ENCODE measurements at places on chromosomes 11 and 22.

DNA sequence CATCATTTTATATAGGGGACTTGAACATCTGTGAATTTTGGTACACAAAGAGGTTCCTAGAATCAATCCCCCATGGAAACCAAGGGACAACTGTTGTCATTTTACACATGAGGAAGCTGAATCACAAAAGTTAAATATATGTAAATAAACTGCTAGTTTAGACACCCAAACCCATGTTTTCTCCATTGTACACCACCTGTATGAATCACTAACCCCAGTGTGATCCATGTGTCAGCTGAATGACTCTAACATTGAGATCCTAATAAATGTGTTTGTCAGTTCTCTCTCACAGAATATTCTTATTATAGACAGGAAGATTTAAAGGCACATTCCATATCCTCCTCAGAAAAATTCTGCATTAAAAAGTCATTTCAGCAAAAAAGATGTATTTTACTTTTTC, 83.3 kb downstream of the ATG16L2 start:
- H3K4me3 ChIP-seq, result no peak overlapping the region
- no peak overlapping the region for H3K27ac ChIP-seq
- H3K27me3 ChIP-seq, result no peaks in the 10 kb centered on the region
- H3K4me1 ChIP-seq, result no peaks in the 10 kb centered on the region
- DNase-seq, result no peak

- H3K27me3 ChIP-seq, result peaks cover 41% of the 10 kb centered on the region
- no peaks in the 10 kb centered on the region for H3K36me3 ChIP-seq
- H3K4me3 ChIP-seq, result peak overlapping the region; percentile 8
- H3K4me1 ChIP-seq, result peaks cover 19% of the 10 kb centered on the region
- H3K27ac ChIP-seq, result peak overlapping the region; percentile 7
Observed at GRCh38 chr22:17767233-17768065, 6.8 kb downstream of the BID start.

- H3K36me3 ChIP-seq, result no peaks in the 10 kb centered on the region
- H3K27ac ChIP-seq, result no peak overlapping the region
- DNase-seq, result no peak
Observed at GRCh38 chr22:36726007-36726380, 22.4 kb upstream of the CACNG2 start.

GRCh38 chr22:27820896-27821866, 19.6 kb upstream of the MN1 start:
- DNase-seq, result no peak
- H3K4me3 ChIP-seq, result no peak overlapping the region
- H3K27ac ChIP-seq, result no peak overlapping the region
- H3K4me1 ChIP-seq, result no peaks in the 10 kb centered on the region
- no peaks in the 10 kb centered on the region for H3K36me3 ChIP-seq

GRCh38 chr11:10095412-10096208, 198.4 kb downstream of the SBF2 start:
- H3K4me1 ChIP-seq, result peaks cover 17% of the 10 kb centered on the region
- H3K27ac ChIP-seq, result no peak overlapping the region
- H3K4me3 ChIP-seq, result no peak overlapping the region
- DNase-seq, result no peak
- peaks cover 11% of the 10 kb centered on the region for H3K36me3 ChIP-seq

- no peak overlapping the region for H3K4me3 ChIP-seq
- no peak for DNase-seq
- no peaks in the 10 kb centered on the region for H3K36me3 ChIP-seq
- H3K4me1 ChIP-seq, result peaks cover 2% of the 10 kb centered on the region
- H3K27me3 ChIP-seq, result no peaks in the 10 kb centered on the region
- H3K27ac ChIP-seq, result no peak overlapping the region
Observed at GRCh38 chr11:20109731-20110445, 50.4 kb downstream of the DBX1 start.

GRCh38 chr11:131909426-131910177, 539.2 kb downstream of the NTM start:
- H3K27ac ChIP-seq, result no peak overlapping the region
- H3K4me3 ChIP-seq, result no peak overlapping the region
- no peaks in the 10 kb centered on the region for H3K36me3 ChIP-seq
- no peaks in the 10 kb centered on the region for H3K4me1 ChIP-seq

DNA sequence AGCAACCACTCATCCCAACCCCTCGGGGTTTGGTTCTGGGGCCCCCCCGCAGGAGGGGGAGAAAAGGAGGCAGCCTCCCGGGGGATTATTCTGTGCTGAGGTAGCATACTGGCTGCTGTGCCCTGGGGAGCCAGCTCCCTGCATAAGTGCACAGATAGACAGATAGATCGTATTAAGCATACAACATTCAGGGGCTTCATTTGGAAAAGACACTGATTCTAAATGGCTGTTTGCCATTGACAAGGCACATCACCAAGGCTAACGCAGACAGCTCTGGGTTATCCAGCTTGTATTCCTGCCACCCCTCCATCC, 547.9 kb downstream of the BUD13 start:
- H3K27ac ChIP-seq, result no peak overlapping the region
- H3K4me3 ChIP-seq, result no peak overlapping the region
- no peaks in the 10 kb centered on the region for H3K27me3 ChIP-seq
- no peaks in the 10 kb centered on the region for H3K4me1 ChIP-seq
- no peak for DNase-seq

GRCh38 chr22:48708558-48709245, 1119.0 kb downstream of the BRD1 start:
- H3K27me3 ChIP-seq, result no peaks in the 10 kb centered on the region
- no peaks in the 10 kb centered on the region for H3K36me3 ChIP-seq
- no peaks in the 10 kb centered on the region for H3K4me1 ChIP-seq
- no peak overlapping the region for H3K4me3 ChIP-seq
- H3K27ac ChIP-seq, result no peak overlapping the region

DNA sequence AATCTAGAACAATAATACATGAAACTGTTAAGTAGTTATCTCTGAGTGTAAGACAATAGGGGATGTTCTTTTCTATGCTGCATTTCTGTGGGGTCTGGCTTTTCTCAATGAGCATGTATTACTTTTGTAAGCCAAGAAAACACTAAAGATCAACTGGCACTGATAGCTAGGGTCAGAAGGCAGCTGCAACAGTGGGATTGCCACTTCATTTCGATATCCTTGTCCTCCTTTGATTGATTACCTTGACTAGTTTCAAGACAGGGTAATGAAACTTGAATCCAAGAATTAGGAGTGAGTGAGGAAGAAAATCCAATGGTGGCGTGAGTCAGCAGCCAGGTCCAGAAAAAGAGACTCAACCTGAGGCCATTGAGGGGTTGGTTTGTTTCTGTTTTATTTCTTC, 46.5 kb downstream of the FEZ1 start:
- no peak overlapping the region for H3K4me3 ChIP-seq
- peaks cover 4% of the 10 kb centered on the region for H3K4me1 ChIP-seq
- DNase-seq, result no peak

DNA sequence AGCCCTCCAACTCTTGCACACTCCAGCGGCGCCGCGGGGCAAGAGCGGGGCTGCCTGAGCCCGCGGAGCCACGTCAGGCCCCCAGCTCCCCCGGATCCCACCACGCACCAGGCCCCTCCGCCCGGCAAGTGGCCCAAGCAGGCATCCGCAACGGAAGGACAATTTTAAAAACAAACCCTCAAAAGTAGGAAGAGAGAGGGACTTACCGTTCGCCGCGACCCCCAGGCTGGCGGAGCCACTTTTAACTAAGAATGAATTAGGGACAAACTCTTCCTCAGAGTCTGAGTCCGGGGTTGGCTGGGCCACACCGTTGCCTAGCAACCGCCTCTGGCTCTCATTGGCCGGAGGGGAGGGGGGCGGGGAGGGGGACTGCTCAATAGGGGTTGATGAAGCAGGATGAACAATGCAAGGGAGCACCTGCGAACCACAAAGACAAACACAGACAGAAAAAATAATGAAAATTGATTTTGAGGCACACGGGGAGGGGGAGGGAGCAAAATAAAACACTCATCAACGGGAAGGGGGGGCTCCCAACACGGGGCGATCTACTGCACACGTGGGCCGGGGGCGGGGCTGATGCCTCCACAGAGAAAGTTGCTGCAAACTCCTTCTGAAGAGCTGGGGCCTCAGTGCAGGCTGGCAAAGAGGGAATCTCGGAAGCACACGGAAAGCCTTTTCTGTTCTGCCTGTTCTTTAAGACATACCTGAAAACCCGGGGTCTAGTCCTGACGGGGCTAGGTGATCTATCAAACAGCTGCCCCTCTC, 387.5 kb upstream of the NARS2 start:
- DNase-seq, result no peak
- H3K4me3 ChIP-seq, result no peak overlapping the region
- no peaks in the 10 kb centered on the region for H3K36me3 ChIP-seq
- H3K4me1 ChIP-seq, result no peaks in the 10 kb centered on the region

DNA sequence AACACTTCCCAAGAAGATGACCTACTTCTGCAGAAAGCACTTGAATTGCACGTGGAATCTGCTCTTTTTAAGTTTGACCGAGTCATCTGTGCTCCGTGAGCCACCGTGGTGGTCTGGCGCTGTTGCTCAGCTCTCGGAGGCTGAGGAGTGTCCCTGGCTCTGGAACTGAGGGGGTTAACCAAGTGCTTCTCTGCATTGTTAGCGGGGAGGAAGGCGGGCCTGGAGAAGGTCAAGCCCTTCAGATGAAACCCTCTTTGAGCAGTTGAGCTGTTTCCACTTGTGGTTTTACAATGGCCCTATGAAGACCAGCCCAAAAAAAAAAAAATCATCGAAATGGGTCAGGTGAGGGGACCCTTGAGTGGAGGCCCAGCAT, 286.4 kb downstream of the NTM start:
- H3K4me1 ChIP-seq, result no peaks in the 10 kb centered on the region
- H3K27me3 ChIP-seq, result no peaks in the 10 kb centered on the region
- DNase-seq, result no peak
- H3K27ac ChIP-seq, result no peak overlapping the region
- no peaks in the 10 kb centered on the region for H3K36me3 ChIP-seq

- no peaks in the 10 kb centered on the region for H3K36me3 ChIP-seq
- peaks cover 16% of the 10 kb centered on the region for H3K27me3 ChIP-seq
- H3K4me3 ChIP-seq, result no peak overlapping the region
Observed at GRCh38 chr22:32634421-32634981, 159.9 kb downstream of the FBXO7 start.

DNA sequence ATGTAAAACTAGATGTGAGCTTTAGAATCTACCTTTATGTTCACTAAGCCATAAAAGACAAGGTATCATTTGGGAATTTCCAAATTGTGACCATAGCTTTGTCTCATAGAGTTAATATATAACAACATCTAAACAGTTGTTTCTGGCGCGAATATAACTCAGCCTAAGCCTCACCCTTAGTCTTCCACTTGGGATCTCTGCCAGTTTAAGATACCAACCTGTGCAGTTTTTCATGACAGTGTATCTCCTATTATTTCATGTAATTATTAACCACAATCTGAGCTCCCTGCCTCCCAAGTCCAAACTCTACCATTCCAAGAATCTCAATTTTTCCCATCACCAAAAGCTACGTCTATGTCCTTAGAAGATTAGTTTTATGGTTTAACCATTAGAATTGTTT, 572.5 kb upstream of the ISX start:
- H3K27me3 ChIP-seq, result no peaks in the 10 kb centered on the region
- H3K4me1 ChIP-seq, result no peaks in the 10 kb centered on the region
- no peak overlapping the region for H3K4me3 ChIP-seq
- H3K27ac ChIP-seq, result no peak overlapping the region
- H3K36me3 ChIP-seq, result no peaks in the 10 kb centered on the region
- DNase-seq, result no peak

- no peak overlapping the region for H3K4me3 ChIP-seq
- H3K4me1 ChIP-seq, result no peaks in the 10 kb centered on the region
- no peaks in the 10 kb centered on the region for H3K36me3 ChIP-seq
- DNase-seq, result no peak
Observed at GRCh38 chr11:19800714-19801519, 88.3 kb downstream of the NAV2 start.

GRCh38 chr11:63845303-63845702, 6.4 kb downstream of the MARK2 start:
- H3K27ac ChIP-seq, result no peak overlapping the region
- no peaks in the 10 kb centered on the region for H3K27me3 ChIP-seq
- no peak for DNase-seq

DNA sequence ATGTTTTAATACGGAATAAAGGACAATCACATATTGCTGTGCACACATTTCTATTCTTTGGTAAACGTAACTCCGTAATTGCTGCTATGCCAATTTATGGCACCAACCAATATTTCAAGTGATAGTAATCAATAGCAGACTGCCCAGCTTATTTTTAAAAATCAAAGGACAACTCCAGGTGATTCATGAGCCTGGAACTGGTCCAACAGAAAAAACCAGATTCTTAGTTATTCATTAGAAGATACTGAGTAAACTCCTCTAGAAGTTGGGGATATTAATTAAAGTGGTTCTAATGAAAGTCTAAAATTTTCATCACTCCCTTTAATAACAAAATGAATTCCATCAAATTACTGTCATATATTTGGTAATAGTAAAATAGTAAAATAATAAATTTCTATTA, 9.4 kb upstream of the OR52H1 start:
- H3K4me3 ChIP-seq, result no peak overlapping the region
- peaks cover 11% of the 10 kb centered on the region for H3K27me3 ChIP-seq
- no peak overlapping the region for H3K27ac ChIP-seq
- DNase-seq, result no peak
- no peaks in the 10 kb centered on the region for H3K4me1 ChIP-seq

- peaks cover 30% of the 10 kb centered on the region for H3K4me1 ChIP-seq
- DNase-seq, result no peak
- H3K27ac ChIP-seq, result peak overlapping the region; percentile 72
Observed at GRCh38 chr11:3022300-3022967, 30.3 kb upstream of the NAP1L4 start.

- peak overlapping the region; percentile 18 for H3K27ac ChIP-seq
- H3K27me3 ChIP-seq, result peaks cover 2% of the 10 kb centered on the region
- H3K36me3 ChIP-seq, result peaks cover 25% of the 10 kb centered on the region
- no peak for DNase-seq
- peaks cover 31% of the 10 kb centered on the region for H3K4me1 ChIP-seq
- H3K4me3 ChIP-seq, result peak overlapping the region; percentile 89
Observed at GRCh38 chr11:33040862-33041453, 1.6 kb downstream of the TCP11L1 start.

GRCh38 chr11:4071325-4071724, 23.3 kb upstream of the RRM1 start:
- DNase-seq, result no peak
- no peak overlapping the region for H3K4me3 ChIP-seq
- H3K27me3 ChIP-seq, result no peaks in the 10 kb centered on the region
- H3K4me1 ChIP-seq, result peaks cover 39% of the 10 kb centered on the region
- H3K36me3 ChIP-seq, result peaks cover 38% of the 10 kb centered on the region

- H3K36me3 ChIP-seq, result no peaks in the 10 kb centered on the region
- no peaks in the 10 kb centered on the region for H3K4me1 ChIP-seq
- DNase-seq, result no peak
- no peak overlapping the region for H3K4me3 ChIP-seq
- H3K27ac ChIP-seq, result no peak overlapping the region
Observed at GRCh38 chr11:26901162-26901561, 92.8 kb upstream of the FIBIN start.

GRCh38 chr11:30825723-30826122, 239.6 kb upstream of the MPPED2 start:
- H3K4me1 ChIP-seq, result no peaks in the 10 kb centered on the region
- no peaks in the 10 kb centered on the region for H3K27me3 ChIP-seq
- no peak for DNase-seq
- H3K4me3 ChIP-seq, result no peak overlapping the region
- no peaks in the 10 kb centered on the region for H3K36me3 ChIP-seq
- no peak overlapping the region for H3K27ac ChIP-seq

GRCh38 chr22:41831828-41832552, 915 bp upstream of the SREBF2 start:
- H3K27me3 ChIP-seq, result no peaks in the 10 kb centered on the region
- peak overlapping the region; percentile 92 for H3K4me3 ChIP-seq
- peaks cover 55% of the 10 kb centered on the region for H3K4me1 ChIP-seq
- no peak for DNase-seq
- peak overlapping the region; percentile 96 for H3K27ac ChIP-seq

GRCh38 chr11:108069947-108070346, 51.4 kb upstream of the ACAT1 start:
- H3K36me3 ChIP-seq, result peaks cover 34% of the 10 kb centered on the region
- H3K27ac ChIP-seq, result peak overlapping the region; percentile 74
- H3K4me3 ChIP-seq, result peak overlapping the region; percentile 25
- DNase-seq, result no peak
- H3K27me3 ChIP-seq, result no peaks in the 10 kb centered on the region
